ENCODE measurements at places on chromosomes 13 and 19.
A peak's percentile ranks its signal among the peaks of the same experiment; 100 is the strongest.

DNA sequence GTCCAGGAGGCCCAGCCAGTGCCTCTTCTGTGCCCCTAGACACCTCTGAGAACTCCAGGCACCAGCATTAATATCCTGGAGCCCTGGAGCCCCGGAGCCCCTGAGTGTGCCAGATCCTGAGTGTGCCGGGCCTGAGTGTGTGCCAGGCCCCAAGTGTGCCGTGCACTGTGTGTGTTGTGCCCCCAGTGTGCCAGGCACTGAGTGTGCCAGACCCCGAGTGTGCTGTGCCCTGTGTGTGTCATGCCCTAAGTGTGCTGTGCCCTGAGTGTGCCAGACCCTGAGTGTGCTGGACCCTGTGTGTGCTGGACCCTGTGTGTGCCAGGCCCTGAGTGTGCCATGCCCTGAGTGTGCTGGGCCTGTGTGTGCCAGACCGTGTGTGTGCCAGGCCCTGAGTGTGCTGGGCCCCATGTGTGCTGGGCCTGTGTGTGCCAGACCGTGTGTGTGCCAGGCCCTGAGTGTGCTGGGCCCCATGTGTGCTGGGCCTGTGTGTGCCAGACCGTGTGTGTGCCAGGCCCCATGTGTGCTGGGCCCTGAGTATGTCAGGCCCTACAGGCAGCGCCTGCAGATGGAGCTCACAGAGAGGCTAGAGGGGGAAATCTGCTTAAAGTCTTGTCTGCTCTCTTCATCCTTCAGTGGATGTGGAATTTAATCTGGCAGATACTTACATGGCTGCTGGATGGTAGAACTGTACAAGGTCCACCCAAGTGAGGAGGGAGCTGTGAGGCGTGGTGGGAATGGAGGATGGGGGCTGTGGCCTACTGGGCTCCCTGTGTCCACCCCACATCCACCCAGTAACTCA lies 53.9 kb downstream of the C13orf46 start:
- DNase-seq: no peak

GRCh38 chr13:79245937-79246577 lies 160.0 kb downstream of the RBM26 start:
- no peak for DNase-seq

GRCh38 chr19:55275851-55276719 lies 3.8 kb downstream of the HSPBP1 start:
- no peak for DNase-seq

DNA sequence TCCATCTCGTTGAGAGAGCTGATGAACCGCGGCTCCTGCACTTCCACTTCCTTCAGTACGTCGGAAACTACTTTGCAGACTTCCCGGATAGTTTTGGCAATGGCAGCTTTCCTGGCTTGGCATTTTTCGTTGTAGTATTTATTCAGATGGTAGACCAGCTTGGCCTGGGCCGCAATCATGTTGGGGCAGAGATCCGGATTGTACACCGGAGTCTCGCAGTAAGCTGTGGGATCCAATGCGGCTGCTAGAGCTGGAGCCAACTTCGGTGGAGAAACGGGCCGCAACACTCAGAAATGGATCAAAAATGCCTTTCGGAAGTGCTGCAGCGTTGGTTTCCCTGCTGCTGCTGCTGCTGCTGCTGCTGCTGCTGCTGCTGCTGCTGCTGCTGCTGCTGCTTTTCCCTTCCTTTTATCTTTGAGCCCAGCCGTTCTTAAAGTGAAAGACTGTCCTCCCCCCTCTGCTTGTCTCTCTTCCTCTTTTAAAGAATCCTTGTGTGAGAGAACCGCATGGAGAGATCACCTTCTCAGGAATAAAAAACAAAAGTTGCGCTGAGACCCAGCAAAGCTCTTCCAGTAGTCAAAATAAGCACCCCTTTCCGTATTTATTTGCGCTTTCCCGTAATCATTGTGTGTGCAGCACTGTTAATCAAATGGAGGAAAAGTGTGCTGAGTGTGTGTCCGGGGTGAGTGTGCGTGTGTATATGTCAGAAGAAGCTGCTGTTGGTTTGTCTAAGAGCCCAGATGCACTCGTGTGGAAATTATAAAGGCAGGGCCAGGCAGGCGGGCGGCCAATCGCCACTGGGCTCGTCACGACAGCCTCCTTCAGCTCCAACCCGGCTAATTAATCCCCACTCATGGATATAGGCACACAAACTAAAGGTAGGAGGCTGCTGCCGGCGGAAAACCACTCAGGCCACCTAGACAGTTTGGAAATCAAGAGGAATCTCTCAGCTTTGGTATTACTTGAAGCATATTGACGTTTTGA lies at the start of gene MAB21L1:
MAB21L1 (minus strand) TSS at position 730 of the 984 bp plus-strand sequence; CDS start at position 179, 551 bp downstream.
- DNase-seq: no peak

GRCh38 chr19:8461891-8462290 lies 17.1 kb downstream of the HNRNPM start:
- DNase-seq: no peak

GRCh38 chr13:36345438-36346221 lies 564 bp downstream of the SPART start:
- peak; percentile 55 for DNase-seq

DNA sequence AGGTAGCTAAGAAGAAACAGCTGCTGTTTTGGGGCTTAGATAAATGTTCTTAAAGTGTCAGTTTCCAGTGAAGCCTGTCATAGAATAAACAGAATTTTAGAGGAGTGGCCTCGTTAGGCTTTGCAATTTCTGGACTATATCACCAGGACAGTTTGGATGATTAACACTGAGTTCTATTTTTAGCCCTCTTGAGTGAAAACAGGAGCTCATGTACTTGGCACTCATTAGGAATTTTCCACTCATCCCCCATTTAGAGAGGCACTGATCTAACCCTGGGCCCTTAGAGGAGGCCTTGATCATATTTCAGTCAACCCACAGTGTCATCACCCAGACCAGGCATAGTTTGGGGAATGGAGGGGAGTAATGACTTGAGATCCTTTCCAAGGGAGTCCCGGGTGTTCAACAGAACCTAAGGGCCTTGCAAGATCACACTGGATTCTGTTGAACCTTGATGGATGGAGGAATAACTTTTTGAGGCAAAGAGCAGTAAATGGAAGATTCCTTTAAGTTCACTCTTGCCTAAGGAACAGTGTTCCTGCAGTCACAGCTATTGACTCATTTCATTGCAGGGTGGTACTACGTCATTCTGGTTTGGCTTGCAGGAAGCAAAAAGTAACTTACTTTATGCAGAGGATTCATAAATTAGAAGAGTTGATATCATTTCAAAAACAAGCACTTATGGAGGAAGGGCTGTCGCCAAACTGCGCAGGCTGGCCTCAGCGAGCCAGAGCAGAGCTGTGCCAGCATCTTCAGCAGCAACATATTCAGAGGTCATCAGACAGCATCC lies 160.2 kb downstream of the SLC7A1 start:
- DNase-seq: peak; percentile 75

DNA sequence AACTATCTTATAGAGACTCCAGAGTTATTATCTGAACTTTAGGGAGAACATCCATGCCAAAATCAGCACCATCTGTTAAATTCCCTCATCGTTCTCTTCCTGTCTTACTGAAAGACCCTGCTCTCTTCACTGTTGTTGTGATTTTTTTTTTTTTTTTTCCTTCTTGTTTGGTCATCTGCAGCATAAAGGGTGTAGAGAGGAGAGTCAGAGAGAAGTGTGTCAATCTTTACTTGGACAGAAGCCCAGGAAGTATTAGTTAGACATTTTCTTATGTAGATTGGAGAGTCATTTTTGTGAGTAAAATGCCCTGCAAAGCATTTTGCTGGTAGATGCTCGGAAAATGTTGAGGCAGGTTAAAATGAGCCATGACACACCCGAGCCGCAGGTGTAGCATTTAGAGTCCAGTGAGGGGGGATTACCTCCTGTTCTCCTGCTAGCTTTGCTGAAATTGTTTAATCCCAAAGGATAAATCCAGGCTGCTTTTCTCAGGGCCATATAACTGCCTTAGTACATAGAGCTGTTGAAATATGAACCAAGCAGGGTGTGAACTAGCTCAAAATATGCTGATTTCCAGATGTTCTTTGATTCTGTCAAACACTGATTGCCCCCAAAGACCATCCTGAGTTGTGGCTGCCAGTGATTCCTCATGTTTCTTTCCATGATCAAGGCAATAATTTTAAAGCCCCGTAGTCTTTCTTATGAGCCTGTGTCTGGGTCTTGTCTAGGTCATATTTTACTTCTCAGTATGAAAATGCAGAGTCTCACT lies 143.5 kb downstream of the DCT start:
- DNase-seq: no peak

DNA sequence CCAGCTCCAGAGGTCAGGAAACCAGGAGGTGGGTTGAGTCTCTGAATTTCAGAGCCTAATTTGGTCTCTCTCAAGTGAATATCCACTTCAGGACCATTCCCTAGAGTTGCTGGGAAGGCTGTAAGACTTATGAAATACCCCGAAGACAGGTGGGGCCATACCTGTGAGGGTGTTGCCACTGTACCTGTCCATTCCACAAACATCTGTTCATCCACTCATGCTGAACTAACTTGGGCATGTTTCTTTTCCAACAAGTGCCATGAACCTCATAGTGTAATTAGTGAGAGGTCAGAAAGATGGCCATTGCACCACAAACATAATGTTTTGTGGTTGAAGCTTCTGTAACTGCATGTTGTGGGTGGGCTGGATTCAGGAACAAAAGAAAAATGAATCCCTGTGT lies 7.8 kb downstream of the ILF3 start:
- no peak for DNase-seq

DNA sequence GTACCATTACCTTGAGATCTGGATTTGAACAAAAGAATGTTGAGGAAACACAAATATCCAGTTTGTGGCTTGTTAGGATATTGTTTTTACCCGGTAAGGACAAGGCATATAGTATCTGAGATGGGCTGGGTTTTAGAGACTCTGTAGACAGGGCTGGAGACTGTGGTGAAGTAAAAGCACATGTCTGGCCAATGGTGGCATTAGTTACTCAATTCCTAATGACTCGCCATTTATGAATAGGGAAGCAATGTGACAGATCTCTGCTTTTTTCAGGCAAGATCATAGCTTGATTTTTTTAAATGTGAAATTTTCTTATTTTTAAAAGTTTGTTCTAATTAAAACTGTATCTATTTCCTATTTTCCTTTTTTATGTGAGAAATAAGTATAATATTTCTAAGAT lies 371.1 kb upstream of the SPRY2 start:
- no peak for DNase-seq

- no peak for DNase-seq
Observed at GRCh38 chr19:30086916-30087315, 144.9 kb downstream of the URI1 start.

DNA sequence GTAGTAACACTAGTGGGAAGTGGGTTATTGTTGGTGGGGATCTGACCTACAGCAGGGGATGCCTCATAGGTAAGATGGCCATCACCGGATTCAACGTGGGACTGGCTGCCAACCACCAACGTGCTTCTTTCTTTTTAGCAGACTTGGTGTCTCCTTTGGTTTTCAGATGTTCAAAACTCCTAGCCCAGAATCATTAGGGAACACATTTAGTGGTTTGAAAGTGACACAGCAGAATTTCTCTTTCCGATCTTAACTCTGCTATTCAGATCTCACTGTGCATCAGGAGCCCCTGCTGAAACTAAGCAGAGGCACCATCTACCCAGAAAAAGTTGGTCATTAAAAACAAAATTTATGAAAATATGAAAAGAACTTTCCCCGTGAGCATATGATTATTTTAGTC lies 36.7 kb upstream of the PCDH8 start:
- no peak for DNase-seq

- no peak for DNase-seq
Observed at GRCh38 chr13:48410199-48410598, 2.7 kb downstream of the LPAR6 start.

GRCh38 chr13:50873467-50873866 lies 30.0 kb upstream of the DLEU7 start:
- DNase-seq: no peak

DNA sequence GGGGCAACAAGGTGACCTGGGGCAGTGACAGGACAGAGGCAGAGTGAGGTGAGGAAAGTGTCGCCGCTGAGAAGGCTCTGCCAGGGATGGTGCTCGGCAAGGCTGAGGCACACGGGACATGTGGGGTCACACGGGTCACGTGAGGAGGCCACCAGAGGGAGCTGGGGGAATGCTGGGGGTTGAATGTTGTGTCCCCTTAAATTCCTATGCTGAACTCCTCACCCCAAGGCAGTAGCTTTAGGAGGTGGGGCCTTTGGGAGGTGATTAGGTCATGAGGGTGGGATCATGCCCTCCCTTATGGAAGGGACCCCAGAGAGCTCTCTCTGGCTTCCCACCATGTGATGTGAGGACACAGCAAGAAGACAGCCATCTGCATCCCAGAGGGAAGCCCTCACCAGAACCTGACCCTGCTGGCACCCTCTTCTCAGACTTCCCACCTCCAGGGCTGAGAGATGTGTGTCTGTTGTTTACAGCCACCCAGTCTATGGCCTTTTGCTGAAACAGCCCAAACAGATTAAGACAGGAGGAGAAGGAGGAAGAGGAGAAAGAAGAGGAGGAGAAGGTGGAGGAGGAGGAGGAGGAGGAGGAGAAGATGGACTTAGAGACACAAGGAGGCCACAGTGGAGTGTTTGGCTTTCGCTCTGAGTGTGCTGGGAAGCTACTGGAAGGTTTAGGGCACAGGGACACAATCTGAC lies 35.4 kb downstream of the RFX2 start:
- no peak for DNase-seq

DNA sequence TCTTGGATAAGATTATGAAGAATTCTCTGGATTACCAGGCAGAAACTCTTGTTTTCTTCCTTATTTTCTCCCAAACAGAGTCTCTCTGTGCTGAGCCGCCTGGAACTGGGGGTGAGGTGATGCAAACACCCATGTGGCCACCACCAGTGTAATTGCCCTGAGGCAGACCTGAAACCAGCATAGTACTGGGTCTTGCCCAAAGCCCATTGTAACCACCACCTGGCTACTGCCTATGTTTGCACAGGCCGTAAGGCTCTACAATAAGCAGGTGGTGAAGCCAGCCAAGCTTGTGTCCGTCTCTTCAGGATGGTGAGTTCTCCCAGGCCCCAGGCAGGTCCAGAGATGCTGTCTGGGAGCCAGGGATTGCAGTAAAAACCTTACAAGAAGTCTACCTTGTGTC lies 18.9 kb upstream of the KBTBD7 start:
- no peak for DNase-seq

- DNase-seq: no peak
Observed at GRCh38 chr13:97934590-97934989, 18.9 kb upstream of the IPO5 start.

DNA sequence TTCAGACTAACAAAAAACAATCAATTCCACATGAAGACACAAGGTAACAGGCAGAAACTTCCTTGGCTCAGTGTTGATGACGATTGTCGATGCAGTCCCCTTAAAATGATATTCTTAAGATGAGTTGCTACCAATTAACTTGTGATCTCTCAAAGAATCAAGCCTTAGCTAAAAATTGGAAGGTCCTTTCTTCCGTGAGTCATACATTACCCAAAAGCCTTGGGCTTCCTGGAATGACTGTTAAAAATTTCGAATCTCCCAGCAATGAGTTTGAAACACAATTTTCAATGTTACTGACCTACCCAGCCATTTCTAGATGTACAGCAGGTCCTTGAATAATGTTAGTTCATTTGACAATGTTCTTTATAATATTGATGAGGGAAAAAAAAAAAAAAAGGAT lies 28.0 kb upstream of the RB1 start:
- no peak for DNase-seq

GRCh38 chr13:106029676-106030290 lies 505.7 kb downstream of the EFNB2 start:
- DNase-seq: no peak

All from non-pigmented ciliary epithelial cell (primary cell).